Liver (tissue), 10 donors: ENCODE measurements at places on chromosomes 5 and 9. TPM values are rescaled to one million over a fixed set of nuclear protein-coding genes. Genes with fewer than 3 reads are reported as not detected.

DNA sequence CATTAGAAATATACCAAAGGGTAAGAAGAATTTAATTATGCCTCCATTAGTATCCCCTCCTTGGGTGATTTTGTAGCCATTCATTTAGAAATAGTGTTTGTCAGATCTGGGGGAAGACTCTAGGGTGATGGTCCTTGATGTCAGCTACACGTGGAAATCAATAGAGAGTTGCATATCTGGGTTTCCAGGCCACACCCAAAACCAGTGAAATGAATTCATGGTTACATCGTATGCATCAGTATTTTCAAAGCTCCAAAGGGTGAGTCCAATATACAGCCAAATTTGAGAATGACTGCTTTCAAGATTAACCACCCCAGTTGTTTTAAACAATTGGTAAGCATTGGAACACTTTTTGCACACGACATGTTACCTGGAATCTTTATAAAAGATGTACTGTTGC, 173.4 kb upstream of the SGCD start:
- no peak for DNase-seq
- H3K27ac ChIP-seq: no peak overlapping the region
- H3K4me1 ChIP-seq: no peaks in the 10 kb centered on the region
- peaks cover 2% of the 10 kb centered on the region for H3K27me3 ChIP-seq

GRCh38 chr5:143554918-143555477, 151.5 kb upstream of the NR3C1 start:
- no peak overlapping the region for H3K4me3 ChIP-seq
- no peak for DNase-seq

DNA sequence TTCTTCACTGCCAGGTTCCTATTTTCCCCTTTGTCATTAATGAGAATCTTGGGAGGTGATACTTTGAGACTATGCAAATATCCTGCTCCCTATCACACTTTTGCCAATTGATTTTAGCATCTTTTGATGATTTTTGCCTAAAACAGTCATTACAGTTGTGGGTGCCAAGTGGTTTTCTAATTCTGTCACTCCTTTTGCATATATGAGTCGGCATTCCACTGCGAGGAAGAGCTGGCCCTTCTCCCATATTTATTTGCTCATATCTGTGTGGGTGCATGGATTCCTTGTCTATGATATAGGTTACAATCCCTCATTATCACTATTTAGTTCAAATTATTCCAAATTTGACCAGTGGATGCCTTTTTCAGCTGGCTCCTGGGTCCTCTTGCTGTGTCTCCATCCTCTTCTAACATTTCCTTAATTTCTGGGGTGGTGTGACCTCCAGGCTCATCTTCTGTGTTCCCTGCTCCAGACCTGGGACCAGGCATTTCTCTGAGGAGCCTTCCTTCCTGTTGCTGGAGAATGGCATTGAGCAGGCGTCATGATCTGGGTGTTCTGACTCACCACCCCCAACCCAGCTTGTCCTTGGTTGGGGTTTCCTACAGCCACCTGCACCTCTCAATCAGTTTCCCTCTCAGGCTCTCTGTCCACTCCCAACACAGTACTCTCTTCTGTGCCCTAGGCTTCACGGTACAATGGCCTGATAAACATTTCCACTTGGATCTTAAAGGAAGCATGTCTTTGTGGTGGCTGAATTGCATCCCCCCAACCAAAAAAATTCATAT, 106.7 kb downstream of the NXNL2 start:
- H3K4me1 ChIP-seq: no peaks in the 10 kb centered on the region
- DNase-seq: no peak
- no peaks in the 10 kb centered on the region for H3K27me3 ChIP-seq
- no peaks in the 10 kb centered on the region for H3K36me3 ChIP-seq
- H3K27ac ChIP-seq: no peak overlapping the region

DNA sequence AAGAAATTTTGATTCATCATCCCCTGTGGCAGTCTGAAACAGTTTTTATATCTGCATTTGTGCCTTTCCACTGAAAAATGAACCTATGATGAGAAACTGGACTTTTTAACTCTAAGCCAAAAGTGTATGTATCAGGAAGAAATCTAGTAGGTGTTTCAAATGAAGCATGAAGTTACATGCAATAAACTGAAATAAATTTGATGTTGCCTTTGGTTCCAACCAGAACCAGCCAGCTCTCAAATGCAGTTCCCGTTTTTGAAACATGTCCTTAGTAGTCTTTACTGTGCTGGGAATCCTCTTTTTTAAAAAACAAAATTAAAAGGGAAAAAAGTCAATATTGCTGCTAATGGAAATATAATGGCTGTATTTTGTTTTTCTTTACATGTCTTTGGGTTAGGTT, 43.9 kb downstream of the HACD4 start:
- no peak overlapping the region for H3K27ac ChIP-seq
- no peaks in the 10 kb centered on the region for H3K4me1 ChIP-seq
- H3K36me3 ChIP-seq: no peaks in the 10 kb centered on the region
- no peaks in the 10 kb centered on the region for H3K27me3 ChIP-seq
- no peak for DNase-seq

- H3K27me3 ChIP-seq: no peaks in the 10 kb centered on the region
- no peaks in the 10 kb centered on the region for H3K36me3 ChIP-seq
- peaks cover 4% of the 10 kb centered on the region for H3K4me1 ChIP-seq
- H3K27ac ChIP-seq: no peak overlapping the region
- no peak overlapping the region for H3K4me3 ChIP-seq
These were observed 35.8 kb downstream of the PPIC start for GRCh38 chr5:123000731-123001130.

GRCh38 chr5:137393196-137393993, 105.7 kb downstream of the SPOCK1 start:
- H3K36me3 ChIP-seq: no peaks in the 10 kb centered on the region
- H3K27me3 ChIP-seq: no peaks in the 10 kb centered on the region
- H3K4me3 ChIP-seq: no peak overlapping the region
- no peak overlapping the region for H3K27ac ChIP-seq

GRCh38 chr9:114718801-114719221, 36.8 kb upstream of the TEX48 start:
- no peaks in the 10 kb centered on the region for H3K27me3 ChIP-seq
- peaks cover 8% of the 10 kb centered on the region for H3K4me1 ChIP-seq
- no peaks in the 10 kb centered on the region for H3K36me3 ChIP-seq
- H3K4me3 ChIP-seq: no peak overlapping the region

GRCh38 chr9:121780177-121781040, 129.0 kb downstream of the DAB2IP start:
- DNase-seq: no peak
- no peak overlapping the region for H3K27ac ChIP-seq
- no peak overlapping the region for H3K4me3 ChIP-seq
- H3K4me1 ChIP-seq: peaks cover 4% of the 10 kb centered on the region
- no peaks in the 10 kb centered on the region for H3K27me3 ChIP-seq
- H3K36me3 ChIP-seq: peaks cover 2% of the 10 kb centered on the region

GRCh38 chr5:73820326-73820725, 194.3 kb downstream of the ARHGEF28 start:
- no peaks in the 10 kb centered on the region for H3K36me3 ChIP-seq
- no peak overlapping the region for H3K27ac ChIP-seq
- H3K4me3 ChIP-seq: no peak overlapping the region
- H3K27me3 ChIP-seq: no peaks in the 10 kb centered on the region

DNA sequence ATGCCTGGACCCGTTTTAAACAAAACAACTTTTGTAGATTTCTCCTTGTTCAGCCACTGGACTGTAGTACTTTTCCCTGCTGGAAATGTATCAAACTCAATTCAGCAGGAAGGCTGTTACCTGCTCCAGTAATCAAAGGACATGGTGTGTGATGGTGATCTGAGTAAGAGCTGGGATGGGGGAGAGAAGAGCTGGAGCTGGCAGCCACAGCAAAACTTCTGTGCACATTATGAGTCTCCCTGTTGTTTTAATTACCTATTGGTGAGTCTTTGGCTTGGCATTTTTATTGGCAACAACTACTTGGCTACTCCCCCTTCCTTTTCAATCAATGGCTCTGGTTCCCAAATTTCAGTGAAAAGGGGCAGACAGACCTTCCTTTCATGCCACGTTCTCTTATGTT, 9.7 kb downstream of the NREP start:
- H3K4me1 ChIP-seq: peaks cover 2% of the 10 kb centered on the region
- no peak overlapping the region for H3K27ac ChIP-seq
- no peak for DNase-seq
- no peaks in the 10 kb centered on the region for H3K27me3 ChIP-seq
- H3K36me3 ChIP-seq: no peaks in the 10 kb centered on the region

GRCh38 chr9:84379740-84380139, 39.2 kb upstream of the SLC28A3 start:
- H3K27me3 ChIP-seq: no peaks in the 10 kb centered on the region
- no peak overlapping the region for H3K27ac ChIP-seq
- no peaks in the 10 kb centered on the region for H3K36me3 ChIP-seq
- H3K4me3 ChIP-seq: no peak overlapping the region
- peaks cover 2% of the 10 kb centered on the region for H3K4me1 ChIP-seq
- no peak for DNase-seq

GRCh38 chr5:35898952-35899660, 39.3 kb downstream of the CAPSL start:
- no peak for DNase-seq
- H3K4me1 ChIP-seq: no peaks in the 10 kb centered on the region

Gene PKN3
- 2.0 TPM for total RNA-seq

Gene PCDHAC1
- total RNA-seq: under 0.01 TPM

Gene NACC2
- total RNA-seq: 6.7 TPM
